ENCODE measurements at places on chromosomes 7 and 10.

GRCh38 chr10:33183655-33184054, 150.8 kb downstream of the NRP1 start:
- DNase-seq = no peak

- no peak for DNase-seq
Observed at GRCh38 chr7:91169830-91170191, 94.4 kb upstream of the FZD1 start.

DNA sequence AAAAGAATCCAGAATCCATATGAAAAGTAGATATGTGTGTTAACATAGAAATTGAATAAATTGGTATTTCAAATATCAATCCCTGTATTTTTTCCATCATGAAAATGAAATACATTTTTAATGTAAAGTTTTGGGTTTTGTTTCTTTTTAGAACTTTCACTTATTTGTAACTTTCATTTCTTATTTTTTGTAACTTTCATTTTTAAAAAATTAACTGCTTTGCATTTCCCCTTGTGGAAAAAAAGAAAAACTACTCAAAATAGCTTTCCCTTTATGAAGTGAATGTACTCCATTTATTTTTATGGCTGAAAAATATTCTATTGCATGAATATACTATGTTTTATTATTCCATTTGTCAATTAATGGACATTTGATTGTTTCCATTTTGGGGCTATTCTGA, 75.6 kb upstream of the SMNDC1 start:
- DNase-seq = no peak

- no peak for DNase-seq
Observed at GRCh38 chr7:50214771-50215170, 89.7 kb upstream of the IKZF1 start.

GRCh38 chr10:103660364-103661197, 167.1 kb downstream of the NEURL1 start:
- no peak for DNase-seq

GRCh38 chr10:51008346-51008745, 65.9 kb upstream of the PRKG1 start:
- DNase-seq = no peak

DNA sequence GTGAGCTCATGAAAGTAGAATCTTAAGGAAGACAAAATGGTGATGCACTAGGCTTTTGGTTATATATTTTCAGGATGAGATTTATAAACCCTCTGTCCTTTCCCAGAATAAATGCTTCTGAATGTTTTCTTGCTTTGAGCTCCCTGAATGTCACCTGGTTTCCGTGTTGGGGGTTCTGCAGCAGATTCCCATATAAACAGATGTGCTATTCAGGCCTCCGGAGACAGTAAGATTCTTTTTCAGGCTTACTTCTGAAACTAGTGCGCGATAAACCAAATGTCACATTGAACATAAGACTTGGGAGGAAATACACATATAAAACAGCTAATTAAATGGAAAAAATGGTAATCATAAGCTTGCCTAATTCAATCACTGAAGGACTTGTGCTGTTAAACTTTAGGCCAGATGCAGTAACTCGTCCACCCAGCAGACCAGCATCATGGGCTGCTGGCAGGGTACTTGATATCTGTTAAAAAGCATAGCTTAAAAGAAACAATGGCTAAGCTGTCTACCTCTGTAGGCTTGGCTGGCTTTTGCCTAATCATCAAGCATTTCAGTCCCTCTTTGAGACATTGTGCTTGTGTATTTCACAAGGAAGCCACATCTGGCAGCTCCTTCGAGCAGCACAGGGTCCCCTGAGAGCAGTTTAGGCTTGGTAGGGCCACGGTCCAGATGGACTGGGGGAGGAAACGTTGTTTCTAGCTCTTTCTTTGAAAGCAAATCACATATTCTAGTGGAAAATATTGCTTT, 281.2 kb upstream of the KIAA1217 start:
- no peak for DNase-seq

DNA sequence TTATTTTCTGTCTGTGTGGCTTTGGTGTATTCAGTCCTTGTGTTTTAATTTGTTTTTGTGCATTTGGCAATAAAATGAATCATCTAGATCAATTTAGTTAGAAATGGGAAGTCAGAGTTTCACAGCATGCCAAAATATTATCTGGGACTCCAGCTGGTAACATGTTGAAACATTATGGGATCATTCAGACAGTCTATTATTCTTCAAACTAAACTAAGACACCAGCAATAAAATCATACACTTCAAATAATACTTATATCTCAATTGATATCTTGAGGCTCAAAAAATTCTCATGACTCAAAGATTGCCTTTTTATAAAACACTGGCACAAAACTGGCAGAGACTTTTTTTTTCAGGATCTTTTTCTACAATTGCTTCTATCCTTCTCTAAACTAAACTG, 5.8 kb upstream of the RP9 start:
- DNase-seq = no peak

DNA sequence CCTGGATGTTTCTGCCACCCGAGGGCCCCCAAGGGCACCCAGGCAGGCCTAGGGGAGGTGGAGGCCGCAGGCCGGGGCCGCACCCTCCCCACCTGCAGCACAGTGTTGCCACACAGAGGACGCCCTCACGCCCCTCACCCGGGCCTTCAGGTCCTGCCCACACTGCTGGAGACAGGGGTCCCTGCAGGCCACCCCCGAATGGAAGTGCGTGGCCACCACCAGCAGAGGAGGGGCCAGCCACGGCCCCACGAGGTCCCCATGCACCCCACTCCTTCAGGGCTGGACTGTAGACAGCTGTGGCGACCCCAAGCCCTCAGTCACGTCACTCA, 35.4 kb downstream of the ADAP1 start:
- DNase-seq = no peak

GRCh38 chr10:70559861-70560260, 42.7 kb downstream of the PRF1 start:
- no peak for DNase-seq

DNA sequence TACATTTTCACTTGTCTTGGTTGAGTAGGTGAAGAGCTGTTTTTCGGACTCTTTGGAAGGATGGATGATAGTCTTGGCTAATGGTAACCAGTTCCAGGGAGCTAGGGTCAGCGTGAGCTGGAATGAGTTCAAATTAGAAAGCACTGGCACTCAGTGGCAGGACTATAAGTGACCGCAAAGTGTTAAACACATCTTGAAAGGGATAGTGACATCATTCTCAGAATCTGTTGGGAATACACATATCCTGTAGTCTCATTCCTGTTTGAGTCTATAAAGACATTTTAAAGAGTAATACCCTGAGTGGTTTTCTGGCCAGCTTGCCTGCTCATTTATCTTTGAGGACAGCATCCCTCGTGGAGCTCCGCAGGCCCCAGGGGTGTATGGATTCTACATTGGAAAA, 56.7 kb upstream of the TMEM248 start:
- no peak for DNase-seq

GRCh38 chr10:131856441-131857094, 44.2 kb upstream of the PPP2R2D start:
- DNase-seq = no peak

DNA sequence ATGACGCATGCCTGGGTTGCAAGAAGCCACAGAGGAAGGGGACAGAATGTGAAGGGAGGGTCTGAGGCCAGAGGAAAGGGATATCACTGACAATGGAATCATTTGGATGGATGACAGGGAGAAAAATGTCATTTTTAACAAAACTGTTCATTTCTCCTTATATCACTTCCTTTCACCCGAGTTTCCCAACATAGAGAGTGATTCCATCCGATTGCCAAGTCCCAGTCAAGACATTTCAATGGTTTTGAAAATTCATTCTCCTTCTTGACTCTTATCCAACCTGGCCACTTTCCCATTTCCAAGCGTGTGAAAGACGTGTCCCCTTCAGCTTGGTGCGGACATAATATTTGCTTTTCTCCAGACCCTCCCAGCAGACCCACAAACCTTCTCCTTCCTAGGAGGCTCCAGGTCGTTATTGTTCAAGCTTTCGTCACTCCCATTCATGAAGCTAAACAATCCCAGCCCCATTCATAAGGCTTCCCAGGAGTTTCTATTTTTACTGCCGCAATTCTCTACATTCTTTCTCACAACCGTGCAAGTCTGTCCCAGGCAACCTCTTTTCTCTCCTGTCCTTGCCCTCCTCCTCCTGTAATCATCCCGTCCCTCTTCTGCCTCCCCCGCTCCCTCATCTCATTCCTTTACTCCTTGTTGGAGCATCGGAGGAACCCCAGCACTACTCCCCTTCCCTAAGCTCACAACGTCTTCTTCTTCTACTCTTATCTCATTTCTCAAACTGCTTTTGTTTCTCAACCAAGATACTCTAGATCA, 301.3 kb upstream of the KLF6 start:
- no peak for DNase-seq

GRCh38 chr7:136601772-136602171, 266.7 kb upstream of the CHRM2 start:
- DNase-seq = no peak

DNA sequence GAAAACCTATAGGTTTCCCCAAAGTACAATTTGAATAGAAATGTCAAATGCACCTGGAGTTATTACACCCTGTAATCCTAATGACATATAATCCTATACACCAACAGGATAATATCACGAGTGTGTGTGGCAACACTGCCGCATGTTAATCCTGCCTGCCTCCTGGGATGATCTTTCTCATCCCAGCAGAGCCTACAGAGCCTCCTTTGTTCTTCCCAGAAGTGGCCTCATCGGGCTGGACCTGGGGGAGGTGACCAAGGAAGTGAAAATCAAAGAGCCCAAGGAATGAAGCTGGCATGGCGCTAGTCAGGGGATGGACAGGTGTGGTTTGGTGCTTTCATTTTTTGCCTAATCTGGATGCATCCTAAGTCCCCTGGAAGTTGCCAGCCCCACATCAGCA, 29.5 kb upstream of the LEP start:
- no peak for DNase-seq

Data from stimulated activated CD8-positive, alpha-beta memory T cell treated with anti-CD3 and anti-CD28 coated beads, Interleukin-2, amount 100 ng/mL, for 48 hours (primary cell).